ENCODE measurements at places on chromosomes 2 and 18. TPM values are rescaled to one million over a fixed set of nuclear protein-coding genes. Genes with fewer than 3 reads are reported as not detected.

- DNase-seq, result no peak
Measured at GRCh38 chr18:79637921-79638909, 41.4 kb upstream of the CTDP1 start.

DNA sequence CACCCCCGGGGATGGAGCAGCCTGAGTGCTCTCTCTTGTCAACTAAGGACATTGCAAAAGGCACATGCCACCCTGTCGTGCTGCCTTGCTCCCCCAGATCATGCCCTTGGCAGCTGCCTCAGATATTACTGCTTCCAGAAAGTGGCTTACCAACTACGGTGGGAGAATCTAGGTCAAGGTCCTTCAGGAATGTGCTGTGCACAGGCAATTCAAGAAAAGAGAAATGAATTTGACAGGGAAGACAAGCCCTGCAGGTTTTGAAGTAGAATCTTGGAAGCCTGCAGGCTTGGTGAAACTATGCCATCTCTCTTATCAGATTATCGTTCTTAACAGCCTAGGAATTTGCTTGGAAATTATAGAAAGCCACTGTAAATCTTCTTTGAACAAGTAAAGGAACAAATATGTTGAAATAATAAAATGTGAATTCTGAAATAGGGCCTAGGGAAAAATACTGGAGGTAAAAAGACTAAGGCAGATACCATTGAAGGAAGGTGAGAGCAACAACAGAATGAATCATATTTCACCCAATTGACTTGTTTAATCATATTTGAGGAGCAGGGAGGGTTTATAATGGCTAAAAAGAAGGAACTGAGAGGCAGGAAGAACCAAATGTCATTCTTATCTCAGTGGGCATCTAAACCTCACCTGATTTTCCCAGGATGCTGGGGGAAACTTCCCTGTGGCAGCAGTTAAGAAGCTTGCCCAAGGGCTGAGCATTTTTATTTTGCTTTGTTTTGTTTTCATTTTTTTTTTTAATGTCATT is 94.0 kb upstream of the GLS start:
- DNase-seq, result no peak

GRCh38 chr2:45210462-45211195 is 201.4 kb upstream of the SIX2 start:
- DNase-seq, result no peak

- no peak for DNase-seq
Measured at GRCh38 chr2:73205611-73206010, 3.2 kb downstream of the NOTO start.

- DNase-seq, result no peak
Measured at GRCh38 chr2:190762566-190762965, 113.7 kb downstream of the NAB1 start.

GRCh38 chr2:113039158-113039557 is 13.5 kb downstream of the IL36B start:
- DNase-seq, result no peak

DNA sequence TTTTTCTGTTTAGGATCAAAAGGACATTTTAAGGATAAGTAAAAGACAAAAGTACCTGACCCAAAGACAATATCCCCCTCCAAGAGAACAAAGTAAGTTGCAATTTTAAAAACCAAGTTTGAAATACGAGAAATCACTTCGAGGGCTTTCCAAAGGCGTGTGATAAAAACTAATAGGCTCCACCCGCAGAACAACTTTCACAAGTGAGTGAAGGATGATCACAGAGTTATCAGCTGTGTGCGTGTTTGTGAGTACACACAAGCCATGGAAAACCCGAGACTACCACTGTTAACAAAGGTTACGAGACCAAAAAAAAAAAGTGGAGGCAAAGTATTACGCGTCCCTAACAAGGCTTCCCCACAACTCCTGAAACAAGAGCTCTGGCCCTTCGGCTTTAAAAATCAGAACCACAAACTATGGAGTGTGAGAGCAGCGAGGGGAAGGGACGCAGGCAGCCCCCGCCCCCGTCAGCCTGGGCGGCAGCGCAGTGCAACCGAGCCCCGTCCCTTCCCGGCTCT is 719 bp downstream of the SMAD2 start:
- no peak for DNase-seq

DNA sequence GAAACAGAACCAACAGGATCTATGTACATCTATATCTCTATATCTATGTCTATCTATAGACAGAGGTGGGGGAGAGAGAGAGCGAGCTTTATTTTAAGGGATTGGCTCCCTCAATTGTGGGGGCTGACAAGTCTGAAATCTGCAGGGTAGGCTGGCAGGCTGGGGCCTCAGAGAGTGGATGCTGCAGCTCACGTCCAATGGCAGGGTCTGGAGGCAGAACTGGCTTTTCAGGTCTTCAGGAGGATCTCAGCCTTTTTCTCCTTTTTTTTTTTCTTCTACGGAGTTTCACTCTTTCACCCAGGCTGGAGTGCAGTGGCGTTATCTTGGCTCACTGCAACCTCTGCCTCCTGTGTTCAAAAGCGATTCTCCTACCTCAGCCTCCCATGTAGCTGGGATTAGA is 77.2 kb downstream of the ARL4C start:
- DNase-seq, result no peak

- DNase-seq, result no peak
Measured at GRCh38 chr2:15096873-15097272, 464.3 kb downstream of the NBAS start.

DNA sequence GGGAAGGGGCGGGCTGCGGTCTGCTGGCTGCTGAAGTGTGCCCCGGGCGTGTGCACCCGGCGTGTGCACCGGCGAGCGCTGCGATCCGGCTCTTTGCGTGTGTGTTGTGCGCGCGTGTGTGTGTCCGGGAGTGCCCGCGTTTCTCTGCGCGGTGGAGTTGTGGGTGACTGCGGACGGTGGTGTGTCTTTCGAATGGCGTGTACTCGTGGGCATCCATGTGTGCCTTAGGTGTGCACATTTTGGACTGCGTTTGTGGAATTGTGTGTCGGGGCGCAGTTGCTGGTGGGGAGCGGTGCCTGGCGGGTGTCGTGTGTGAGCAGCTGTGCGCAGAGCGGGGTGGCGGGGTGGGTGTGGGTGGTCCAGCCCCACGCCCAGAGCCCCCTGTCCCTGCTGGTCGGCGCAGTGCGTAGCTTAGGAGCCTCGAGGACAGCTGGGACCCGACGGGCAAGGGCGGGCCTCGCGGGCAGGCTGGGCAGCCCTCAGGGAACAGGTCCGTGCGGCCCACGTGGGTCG is 533 bp downstream of the HPCAL1 start:
- DNase-seq, result no peak

- peak; percentile 22 for DNase-seq
Measured at GRCh38 chr2:130920415-130921163, 83.9 kb downstream of the ARHGEF4 start.

GRCh38 chr2:111017034-111017622 is 103.6 kb upstream of the BCL2L11 start:
- no peak for DNase-seq

- no peak for DNase-seq
Measured at GRCh38 chr2:105139556-105140239, 101.8 kb downstream of the MRPS9 start.

DNA sequence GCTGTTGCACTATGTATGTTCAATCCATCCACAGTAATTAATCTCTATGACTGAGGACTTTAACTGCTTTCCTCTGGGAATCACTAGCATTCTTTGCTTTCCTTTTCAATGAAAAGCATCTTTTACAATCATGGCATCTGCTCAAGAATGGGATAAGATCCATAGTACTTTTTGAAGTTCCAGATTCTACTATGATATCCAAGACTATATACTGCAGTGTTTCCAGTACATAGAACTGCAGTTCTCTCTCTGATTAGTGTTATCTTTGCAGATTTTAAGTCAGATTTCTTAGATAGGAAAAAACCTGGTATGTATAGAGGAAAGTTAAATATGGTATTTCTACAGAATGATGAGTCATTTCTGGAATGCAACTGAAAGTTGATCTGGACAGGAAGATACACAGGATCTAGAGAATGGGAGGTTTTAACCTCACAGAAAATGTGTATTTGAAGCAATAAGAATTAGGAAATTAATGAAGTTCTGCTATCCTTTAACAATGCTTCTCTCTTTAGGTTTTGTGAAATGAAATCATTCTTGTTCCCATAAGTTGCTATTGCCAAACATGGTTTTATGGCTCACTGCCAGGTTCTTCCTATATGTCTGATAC is 670.7 kb downstream of the ERBB4 start:
- no peak for DNase-seq

GRCh38 chr18:76558881-76559667 is 64.0 kb upstream of the ZNF516 start:
- no peak for DNase-seq

DNA sequence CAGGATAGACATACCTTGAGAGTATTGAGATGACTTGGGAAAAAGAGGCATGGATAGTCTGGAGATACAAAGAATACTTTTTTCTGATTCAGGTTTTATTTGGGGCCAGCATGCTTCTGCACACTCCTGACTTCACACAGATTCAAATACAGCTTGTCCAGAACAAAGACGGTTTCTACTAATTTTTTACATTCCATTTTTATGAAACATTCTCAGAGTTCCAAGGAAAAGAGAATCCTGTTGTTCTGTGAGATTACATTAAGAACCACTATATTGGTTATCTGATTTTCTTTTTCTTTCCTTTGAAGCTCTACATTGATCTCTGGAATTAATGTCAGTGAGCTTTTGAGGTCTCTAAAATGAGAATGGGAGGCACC is 41.0 kb downstream of the PTPRM start:
- no peak for DNase-seq

- no peak for DNase-seq
Measured at GRCh38 chr2:154554046-154554445, 144.4 kb upstream of the KCNJ3 start.

DNA sequence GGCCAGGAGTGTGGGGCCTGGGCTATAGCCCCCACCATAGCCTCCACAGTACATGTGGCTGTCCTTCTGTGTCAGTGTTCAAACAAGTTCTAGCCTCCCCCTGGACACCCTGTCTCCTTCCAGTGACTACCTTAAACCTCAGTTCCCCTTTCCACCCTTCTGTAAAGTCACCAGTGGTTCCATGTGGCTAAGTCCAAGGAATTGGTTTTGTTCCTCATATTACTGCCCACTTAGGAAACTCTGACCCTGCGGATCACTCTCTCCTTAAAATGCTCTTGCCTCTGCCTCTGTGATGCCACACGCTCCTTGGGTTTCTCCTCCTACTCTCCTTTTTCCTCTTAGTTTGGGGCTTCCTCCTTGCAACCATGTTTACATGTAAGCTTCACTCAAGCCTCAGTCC is 27.8 kb upstream of the REL start:
- DNase-seq, result no peak

DNA sequence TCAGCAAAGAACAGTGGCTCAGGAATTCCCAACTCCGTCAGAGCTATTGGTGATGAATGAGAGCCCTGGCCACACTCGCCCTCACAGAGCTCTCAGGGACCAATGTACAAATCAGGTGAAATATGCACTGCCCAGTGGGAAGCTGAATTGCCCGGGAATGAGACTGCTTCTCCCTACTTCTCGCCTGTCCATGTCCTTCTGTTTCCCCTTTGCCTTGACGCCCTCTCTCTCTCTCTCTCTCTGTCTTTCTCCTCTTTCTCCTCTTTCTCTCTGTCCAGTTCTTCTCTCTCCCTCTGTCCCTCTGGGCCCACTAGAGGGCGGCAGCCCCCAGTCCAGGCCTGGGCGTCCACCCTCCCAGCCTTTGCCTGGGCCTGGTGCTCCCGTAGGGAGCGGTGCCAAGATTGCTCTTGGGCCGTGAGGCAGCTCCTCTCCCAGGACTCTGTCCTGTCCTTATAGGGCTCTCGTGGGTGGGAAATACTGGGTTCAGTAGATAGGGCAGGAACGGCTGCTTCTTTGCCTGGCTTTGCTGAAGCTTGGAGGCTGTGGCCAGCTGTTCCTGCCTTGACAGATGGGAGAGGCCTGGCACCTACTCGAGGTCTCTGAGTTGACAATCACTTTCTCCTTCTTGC is 28.4 kb upstream of the PUM2 start:
- DNase-seq, result no peak

BOLL gene
- not detected for total RNA-seq

RFTN2 gene
- not detected for total RNA-seq

NLRC4 gene
- total RNA-seq, result 0.32 TPM

DES gene
- not detected for total RNA-seq

SRD5A2 gene
- not detected for total RNA-seq

MSTN gene
- 0.10 TPM for total RNA-seq

ABCG5 gene
- total RNA-seq, result not detected

FBXO15 gene
- 0.75 TPM for total RNA-seq

SLC23A3 gene
- total RNA-seq, result 0.65 TPM

PLB1 gene
- total RNA-seq, result 2.7 TPM

PKDCC gene
- total RNA-seq, result 0.87 TPM

RIF1 gene
- total RNA-seq, result 56.1 TPM

SERPINB12 gene
- total RNA-seq, result not detected

SGPP2 gene
- total RNA-seq, result 5.1 TPM

OXER1 gene
- total RNA-seq, result not detected

TUBA3E gene
- total RNA-seq, result not detected

All from T-helper 17 cell (primary cell).